Left colon (tissue), 2 donors: ENCODE measurements at places on chromosomes 4 and X. TPM values are rescaled to one million over a fixed set of nuclear protein-coding genes. Genes with fewer than 3 reads are reported as not detected.

The MUC7 gene
- total RNA-seq: not detected

DNA sequence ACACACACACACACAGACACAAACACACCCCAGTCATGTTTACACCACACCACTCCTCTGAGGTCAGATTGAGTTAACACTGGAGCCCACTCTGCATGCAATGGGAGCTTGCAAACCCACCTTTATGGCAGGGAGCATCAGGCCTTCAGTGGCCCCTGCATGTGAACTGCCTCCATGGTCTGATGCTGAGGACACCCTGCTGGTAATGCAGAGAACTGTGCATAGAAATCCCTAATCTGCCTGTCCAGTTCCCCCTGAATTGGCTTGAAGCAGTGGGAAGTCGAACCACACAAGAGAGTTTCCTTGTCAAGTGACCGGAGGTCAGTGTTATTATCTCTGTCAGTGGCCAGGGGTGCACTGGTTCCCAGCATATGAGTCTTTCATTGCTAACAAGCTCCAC, 59.8 kb downstream of the ANOS1 start:
- DNase-seq: no peak

The ASB12 gene
- 0.67 TPM for total RNA-seq

The TIGD4 gene
- total RNA-seq: 0.21 TPM

DNA sequence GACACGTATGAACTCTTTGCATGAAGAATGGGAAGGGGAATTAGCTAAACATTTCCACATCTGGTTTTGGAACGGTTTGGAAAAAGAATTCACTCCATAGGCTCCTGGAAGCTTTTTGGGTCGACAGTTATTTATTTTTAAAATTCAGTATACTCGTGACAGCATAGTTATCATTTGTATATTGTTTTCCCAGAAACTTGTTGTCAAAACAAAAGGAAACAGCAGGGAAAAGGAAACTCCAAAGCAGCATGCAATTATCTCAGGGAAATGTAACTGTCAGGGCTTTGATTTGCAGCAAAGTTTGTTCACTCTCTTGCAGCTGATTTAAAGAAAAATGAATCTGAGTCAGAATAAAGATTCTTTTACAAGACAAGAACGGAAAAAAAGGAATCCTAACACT, 86.5 kb downstream of the PLAC1 start:
- DNase-seq: no peak

DNA sequence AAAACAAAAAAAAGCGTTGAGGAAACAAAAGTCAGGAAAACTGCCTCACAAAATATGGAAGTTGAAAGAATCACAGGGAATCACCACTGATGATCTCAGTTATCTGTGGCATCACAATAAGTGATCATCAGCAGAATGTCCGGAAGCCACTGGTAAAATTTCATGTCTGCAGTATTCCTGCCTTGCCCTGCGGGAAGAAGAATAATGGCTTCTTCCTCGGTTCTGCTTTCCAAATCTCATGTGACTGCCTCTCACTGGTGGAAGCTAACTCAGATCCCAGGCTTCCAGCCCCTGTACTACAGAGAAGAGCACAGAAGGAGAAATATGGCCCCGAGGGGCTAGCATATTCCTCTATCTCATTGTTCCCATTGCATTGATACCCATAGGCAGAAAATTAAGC, 12.7 kb upstream of the ZNF330 start:
- DNase-seq: no peak

The UGT2B11 gene
- 0.12 TPM for total RNA-seq

GRCh38 chr4:3472411-3473141, 9.5 kb downstream of the DOK7 start:
- DNase-seq: no peak

DNA sequence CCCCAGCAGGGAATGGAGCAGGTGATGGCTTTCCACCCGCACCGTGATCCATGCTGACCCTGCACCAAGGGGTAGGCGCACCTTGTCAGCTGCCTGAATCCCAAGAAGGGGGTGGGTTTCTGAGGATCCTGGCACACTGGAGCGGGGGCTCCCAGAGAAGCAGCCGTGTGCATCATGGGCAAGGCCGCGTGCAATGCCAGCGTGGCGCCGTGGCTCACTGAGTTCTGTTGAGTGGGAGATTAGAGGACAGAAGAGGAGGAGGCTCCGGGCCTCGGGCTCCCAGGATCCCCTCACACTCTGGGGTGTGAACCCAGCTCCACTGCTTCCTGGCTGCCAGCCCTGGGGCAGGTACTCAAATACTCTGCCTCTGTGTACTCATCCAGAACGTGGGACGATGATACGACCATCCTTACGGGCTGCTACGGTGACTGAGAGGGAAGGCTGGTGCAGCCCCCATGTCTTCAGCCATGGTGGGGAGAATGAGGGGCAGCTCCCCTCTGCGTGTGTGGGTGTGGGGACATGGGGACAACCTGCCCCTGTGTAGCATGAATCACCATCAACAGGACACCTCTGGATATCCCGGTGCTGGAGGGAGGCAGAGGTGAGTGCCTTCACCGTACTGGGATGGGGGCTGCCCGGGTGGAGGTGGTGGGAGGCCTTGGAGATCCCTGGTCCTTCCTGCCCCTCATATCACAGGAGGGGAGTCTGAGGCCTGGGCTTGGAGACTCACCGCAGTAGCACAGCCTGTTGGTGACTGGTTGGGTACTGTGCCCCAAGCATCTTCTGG, 52.6 kb downstream of the CPZ start:
- DNase-seq: peak; percentile 20

DNA sequence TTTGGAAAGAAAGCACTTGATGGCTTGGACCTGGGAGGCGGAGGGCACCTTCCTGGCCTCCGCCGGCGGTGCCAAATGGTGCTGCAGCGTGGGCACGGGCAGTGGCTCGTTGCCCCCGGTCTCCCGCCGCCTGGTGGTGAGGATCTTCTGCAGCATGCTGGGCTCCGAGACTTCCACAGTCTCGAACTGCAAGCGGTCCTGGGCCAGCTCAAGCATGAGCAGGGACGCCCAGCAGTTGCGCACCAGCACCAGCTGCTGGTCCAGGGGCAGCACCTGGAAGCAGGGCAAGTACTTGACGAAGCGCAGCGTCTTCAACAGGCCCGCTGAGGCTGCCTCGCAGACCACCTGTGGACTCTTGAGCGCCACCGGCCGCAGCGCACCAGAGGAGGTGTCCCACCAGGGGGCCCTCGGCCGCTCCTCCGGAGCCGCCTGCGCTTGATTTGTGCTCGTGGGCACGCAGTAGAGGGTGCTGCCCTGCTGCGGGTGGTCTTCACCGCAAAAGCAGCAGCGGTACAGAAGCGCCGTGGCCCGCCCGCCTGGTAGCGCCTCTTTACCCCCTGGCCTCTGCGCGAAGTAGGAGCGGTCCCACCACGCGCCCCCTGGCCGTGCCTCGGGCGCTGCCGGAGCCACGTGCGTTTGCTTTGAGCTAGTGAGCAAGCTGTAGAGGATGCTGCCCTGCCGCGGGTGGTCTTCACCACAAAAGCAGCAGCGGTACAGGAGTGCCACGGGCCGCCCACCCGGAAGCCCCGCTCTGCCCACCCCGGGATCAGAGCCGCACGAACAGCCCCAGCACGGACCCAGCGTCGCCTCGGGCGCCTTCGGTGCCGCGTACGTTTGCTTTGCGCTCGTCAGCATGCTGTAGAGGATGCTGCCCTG, 689 bp downstream of the NR0B1 start:
- no peak for DNase-seq

DNA sequence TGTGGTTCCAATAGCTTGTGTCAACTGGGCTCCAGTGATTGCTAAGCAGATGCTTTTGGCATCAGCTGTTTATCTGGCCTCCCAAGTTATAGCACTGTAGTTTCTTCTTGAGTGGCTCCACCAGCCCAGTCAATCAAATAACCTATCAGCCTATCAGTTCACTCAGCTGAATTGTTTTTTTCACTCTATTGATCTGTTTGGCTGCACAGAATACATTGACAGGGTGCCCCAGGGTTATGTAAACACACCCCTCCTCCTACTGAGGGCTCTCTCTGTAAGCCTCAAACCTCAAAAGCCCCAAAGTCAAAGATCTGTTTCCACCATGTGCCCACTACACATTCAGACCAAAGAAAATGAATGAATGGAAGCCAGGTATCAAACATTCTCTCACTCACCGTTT, 214.0 kb downstream of the HS6ST2 start:
- DNase-seq: no peak

The BMX gene
- 3.1 TPM for total RNA-seq

- no peak for DNase-seq
Measured at GRCh38 chr4:1743975-1744374, 22.7 kb downstream of the TACC3 start.
